ENCODE measurements at places on chromosomes 1 and 21. TPM values are rescaled to one million over a fixed set of nuclear protein-coding genes. Genes with fewer than 3 reads are reported as not detected.

Gene NEK2
- polyA plus RNA-seq, result 0.18 TPM

Gene HSD11B1
- 12.5 TPM for polyA plus RNA-seq

Gene CNIH4
- polyA plus RNA-seq, result 59.1 TPM

Gene CA6
- not detected for polyA plus RNA-seq

Gene CFH
- 411 TPM for polyA plus RNA-seq

Gene GJB5
- 3.5 TPM for polyA plus RNA-seq

Gene RGS4
- 4.0 TPM for polyA plus RNA-seq

Data from urinary bladder (tissue), 4 donors.